ENCODE measurements at places on chromosomes 16 and 17.

DNA sequence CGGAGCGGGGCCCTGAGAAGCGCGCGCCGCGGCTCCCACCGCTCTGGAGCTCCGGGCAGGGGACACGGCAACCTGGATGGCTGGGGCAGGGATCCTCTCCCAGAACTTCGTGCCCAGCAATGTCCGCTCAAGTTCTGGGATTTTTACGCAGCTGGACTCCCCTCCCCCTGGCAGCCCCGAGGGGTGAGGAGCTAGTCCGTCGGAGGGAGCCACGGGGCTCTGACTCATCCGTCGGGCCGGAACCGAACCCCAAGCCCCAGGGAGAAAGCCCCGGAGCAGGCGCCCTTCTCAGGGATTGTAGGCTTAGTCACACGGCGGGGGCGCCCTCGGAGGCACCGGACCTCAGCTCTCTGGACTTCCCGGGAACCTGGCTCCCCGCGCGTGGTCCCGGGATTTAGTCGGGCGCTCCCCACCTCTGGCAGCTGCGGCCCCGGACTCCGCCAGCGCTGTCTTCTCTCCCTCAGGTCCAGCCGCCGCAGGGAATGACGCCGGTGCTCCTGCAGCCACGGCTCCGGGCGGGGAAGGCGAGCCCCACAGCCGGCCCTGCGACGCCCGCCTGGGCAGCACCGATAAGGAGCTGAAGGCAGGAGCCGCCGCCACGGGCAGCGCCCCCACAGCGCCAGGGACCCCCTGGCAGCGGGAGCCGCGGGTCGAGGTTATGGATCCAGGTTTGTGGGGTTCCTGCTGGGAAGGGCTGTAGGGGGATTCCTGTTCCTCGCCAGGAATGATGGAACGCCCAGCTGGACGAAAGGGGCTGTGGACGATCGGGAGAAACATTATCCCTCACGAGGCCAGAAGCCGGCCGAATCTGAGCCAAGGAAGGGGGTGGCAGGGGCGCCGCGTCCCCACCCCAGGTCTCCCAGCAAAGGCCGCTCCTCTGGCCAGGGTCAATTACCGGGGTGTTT, 830 bp downstream of the SPHK1 start:
- peak; percentile 79 for DNase-seq

- DNase-seq, result no peak
Measured at GRCh38 chr16:28112908-28113307, 49.4 kb upstream of the GSG1L start.

GRCh38 chr16:6967796-6968320, 364.8 kb upstream of the RBFOX1 start:
- DNase-seq, result no peak

DNA sequence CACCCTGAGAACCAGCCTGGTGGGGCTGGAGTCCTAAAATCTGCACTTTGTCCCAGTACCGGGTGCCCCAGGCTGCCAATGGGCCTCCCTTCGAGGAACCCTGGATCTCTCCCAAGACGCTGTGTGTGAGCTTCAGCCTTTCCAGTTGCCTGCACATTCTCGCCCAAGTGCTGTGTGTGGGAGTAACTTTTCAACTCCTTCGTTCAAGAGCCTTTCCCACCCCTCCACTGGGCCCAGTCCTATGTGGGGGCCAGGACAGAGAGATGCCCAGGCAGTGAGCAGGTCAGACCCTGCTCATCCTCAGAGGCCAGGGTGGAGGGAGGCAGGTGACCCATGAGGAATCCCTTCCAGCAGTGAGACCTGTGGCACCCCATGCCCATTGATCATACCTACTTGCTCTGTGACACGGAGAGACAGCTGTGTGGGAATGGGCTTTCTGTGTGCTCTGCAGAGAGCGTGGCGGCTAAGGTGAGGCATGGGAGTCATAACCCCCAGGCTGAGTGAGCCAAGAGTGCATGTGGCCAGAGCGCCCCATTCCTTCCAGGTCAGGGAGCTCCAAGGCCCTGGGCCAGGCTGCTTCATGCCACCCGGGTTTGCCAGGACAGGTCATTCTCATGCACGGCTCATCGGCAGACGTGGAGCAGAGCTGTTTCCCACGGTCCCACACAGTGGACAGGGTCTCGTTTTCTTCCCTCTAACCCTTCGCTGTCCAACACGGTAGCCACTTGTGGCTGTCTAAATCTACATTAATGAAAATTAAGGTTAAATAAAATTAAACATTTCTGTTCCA, 154.4 kb downstream of the CLEC16A start:
- DNase-seq, result no peak

DNA sequence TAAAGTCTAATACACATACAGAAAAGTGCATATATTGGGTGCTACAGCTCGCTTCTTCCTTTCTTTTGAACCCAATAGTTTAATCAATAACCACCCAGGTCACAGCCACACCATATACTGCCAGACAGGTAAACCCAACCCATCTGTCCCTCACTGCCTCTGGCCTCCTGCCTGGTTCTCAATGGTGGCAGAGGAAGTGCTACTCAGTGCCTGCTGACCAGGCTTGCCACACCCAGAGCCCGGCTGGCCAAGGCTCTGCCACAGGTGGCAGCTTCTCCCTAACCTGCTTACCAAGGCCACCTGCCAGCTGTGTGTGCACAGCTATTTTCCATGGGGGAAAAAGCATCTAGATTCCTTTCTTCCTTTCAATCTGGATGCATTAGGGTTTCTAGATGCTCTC, 584 bp downstream of the PMP22 start:
- no peak for DNase-seq

DNA sequence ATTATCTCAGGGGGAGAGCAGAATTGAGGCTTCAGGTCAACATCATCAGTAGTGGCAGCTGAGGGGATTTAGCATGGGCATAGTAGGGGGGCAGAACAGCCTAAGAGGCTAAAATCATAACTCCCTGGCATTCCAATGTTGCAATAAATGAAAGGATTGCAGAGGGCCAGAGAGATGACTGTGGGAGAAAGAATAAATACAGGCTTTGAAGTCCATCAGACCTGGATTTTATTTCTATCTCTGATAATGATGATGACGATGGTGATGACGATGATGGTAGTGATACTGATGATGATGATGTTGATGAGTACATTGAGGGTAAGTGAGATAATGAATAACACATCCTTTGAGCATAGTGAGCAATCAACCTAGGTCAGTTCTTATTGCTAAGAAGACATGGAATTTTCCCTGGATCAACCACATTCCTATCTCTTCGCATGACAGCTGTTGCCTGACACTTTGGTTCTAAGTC, 107.4 kb upstream of the CDH11 start:
- no peak for DNase-seq

DNA sequence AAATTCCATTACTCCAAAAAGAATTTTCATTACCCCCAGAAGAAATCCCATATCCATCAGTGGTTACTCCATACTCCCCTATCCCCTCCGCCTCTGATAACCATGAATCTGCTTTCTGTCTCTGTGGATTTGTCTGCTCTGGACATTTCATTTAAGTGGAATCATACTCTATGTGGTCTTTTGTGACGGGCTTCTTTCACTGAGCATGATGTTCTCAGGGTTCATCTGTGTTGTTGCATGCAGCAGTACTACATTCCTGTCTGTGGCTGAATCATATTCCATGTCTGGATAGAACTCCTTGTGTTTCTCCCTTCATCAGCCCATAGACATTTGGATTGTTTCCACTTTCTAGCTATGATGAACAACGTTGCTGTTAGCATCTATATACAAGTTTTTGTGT, 59.5 kb upstream of the IRX3 start:
- no peak for DNase-seq

- no peak for DNase-seq
Measured at GRCh38 chr17:65522751-65523404, 38.6 kb downstream of the AXIN2 start.

DNA sequence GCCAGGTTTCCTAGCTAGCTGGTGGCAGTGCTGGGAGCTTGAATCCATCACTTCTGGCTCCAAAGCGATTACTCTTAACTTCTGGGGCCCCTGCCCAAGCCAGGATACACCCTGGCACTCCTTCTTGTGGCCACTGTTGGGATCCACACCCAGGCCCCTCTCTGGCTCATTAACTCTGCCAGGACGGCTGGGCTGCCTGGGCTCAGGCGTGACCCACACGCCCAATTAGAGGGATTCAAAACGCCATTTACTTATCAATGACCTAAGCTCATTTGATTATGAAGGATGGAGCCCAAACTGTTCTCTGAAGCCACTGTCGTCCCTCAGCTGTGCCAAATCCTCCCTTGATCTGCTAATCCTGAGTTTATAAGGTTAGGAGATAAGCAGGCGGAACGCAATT, 79.7 kb upstream of the BRD7 start:
- DNase-seq, result no peak

- peak; percentile 23 for DNase-seq
Measured at GRCh38 chr17:2709183-2709661, 2.3 kb downstream of the CLUH start.

DNA sequence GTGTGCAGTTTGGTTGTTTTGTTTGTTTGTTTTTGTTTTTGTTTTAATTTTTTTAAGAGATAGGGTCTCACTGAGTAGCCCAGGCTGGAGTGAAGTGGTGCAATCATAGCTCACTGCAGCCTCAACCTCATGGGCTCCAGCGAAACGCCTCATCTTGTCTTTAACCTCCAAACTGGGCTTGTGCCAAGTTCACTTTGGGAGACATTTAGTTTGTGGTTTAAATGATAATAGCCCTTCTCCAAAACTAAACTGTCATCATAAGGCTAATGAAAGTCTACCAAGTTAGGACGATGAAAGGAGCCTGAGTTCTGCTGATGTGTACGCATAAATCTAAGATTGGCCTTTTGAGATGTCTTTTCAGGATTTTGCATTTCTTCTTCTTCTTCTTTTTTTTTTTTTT, 6.5 kb upstream of the CARD14 start:
- DNase-seq, result peak; percentile 18

- no peak for DNase-seq
Measured at GRCh38 chr16:23949630-23950290, 114.0 kb downstream of the PRKCB start.

DNA sequence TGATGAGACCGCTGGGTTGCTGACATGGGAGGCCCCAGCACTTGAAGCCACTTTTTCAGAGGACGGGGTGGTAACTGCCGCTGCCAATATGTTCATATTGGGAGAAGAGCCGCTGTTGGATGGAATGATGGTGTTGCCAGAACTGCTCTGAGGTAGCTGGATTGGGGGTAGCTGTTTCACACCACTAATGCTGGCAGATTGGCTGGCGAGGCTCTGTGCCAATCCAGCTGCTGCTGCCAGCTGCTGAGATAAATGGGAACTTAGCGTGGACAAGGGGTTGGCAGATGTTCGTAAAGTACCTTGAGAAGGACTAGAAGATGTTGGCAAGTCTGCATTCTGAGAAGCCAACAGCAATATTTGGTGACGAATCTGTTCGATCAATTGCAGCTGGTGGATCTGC, 10.0 kb downstream of the SALL1 start:
- DNase-seq, result no peak

DNA sequence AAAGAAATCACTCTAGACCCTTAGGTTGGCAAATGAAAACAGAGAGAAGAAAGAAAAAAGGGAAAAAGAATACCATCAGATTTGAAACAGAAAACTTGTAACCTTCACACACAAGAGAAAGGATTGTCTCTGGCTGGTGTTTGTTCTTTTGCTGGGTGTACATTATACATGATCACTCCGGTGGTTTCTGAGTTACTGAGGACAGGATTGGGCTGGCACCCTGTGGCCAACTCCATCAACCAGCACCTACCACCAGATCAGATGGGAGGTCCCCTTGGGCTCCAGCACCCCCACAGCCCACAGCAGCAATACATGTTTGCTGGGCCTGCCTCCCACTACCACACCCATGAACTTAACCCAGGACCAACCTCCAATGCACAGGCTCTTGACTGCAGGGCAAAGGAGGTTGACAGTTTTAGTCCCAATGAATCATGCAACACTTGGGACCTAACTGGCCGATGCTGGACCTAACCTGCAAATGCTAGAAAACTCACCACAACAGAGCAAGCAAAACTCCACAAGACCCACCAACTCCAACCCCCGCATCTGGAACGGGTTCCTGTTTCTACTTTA, 308.3 kb downstream of the SOX9 start:
- no peak for DNase-seq

DNA sequence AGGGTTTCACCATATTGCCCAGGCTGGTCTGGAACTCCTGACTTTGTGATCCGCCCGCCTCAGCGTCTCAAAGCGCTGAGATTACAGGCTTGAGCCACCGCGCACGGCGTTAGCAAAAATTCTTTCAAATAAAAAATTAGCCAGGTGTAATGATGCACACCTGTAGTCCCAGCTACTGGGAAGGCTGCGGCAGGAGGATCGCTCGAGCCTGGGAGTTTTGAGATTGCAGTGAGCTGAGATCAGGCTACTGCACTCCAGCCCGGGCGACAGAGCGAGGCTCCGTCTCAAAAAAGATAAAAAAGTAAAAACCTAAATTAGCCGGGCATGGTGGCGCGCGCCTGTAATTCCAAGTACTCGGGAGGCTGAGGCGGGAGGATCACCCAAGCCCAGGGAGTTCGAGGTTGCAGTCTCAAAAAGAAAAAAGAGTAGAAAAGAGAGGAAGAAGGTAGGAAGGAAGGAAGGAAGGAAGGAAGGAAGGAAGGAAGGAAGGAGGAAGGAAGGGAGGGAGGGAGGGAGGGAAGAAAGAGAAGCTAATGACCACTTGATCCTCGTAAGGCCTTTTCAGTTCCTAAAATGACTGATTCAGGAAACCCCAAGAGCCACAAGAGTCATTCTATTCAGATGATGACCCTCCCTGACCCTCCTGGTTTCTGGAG, 59.2 kb downstream of the SRL start:
- DNase-seq, result no peak

DNA sequence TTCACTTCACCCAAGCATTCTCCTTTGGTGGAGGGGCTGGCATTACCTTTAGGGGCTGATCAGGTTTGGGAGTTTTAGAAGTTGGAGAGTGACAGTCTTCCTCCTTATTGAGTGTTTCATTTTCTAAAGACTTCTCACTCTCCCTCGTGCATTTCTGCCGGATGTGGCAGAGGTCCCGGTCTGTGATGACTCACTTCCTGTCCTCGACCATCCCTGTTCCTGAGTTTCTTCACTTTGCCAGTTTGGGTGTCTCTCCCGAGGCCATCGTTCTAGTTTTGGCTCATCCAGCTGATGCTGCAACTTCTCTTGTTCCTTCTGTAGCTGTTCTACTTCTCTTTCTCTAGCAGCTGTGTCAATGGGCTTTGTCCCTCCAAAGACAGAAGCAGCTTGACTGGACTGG, 104.3 kb downstream of the PHKB start:
- DNase-seq, result no peak

GRCh38 chr16:72884573-72884972, 163.4 kb downstream of the ZFHX3 start:
- DNase-seq, result no peak

GRCh38 chr17:41486809-41487530, 2.7 kb downstream of the KRT36 start:
- DNase-seq, result peak; percentile 65

- DNase-seq, result no peak
Measured at GRCh38 chr17:43169561-43170139, 1.4 kb upstream of the NBR1 start.

- DNase-seq, result no peak
Measured at GRCh38 chr17:43114151-43114552, 11.0 kb downstream of the BRCA1 start.

DNA sequence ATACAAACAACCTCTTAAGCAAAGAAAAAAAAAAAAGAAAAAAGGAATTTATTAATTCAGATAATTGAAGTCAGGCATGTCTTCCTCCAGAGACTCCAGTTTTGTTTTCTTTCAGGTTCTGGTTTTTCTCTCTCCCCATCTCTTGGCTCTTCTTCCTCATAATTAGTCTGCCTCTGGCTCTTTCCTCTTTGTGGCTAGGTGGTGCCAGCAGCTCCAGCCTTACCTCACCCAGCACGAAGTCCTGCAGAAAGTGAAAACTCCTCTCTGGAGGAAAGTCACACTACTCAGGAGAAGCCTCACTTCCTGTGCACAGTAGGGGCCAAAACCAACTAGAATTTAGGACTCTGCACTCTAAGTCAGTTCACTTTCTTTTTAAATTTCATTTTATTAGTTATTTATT, 10.3 kb upstream of the NFAT5 start:
- no peak for DNase-seq

- DNase-seq, result no peak
Measured at GRCh38 chr16:19926449-19927390, 42.1 kb upstream of the GPRC5B start.

All from hematopoietic multipotent progenitor cell treated with erythropoietin and hydrocortisone succinate and interleukin-3 and kit ligand, for 15 days (in vitro differentiated cells).